Fibroblast of mammary gland (primary cell): ENCODE measurements at places on chromosomes 4 and X.
A peak's percentile ranks its signal among the peaks of the same experiment; 100 is the strongest.

GRCh38 chr4:176090115-176090514 lies 24.5 kb downstream of the WDR17 start:
- DNase-seq, result no peak

DNA sequence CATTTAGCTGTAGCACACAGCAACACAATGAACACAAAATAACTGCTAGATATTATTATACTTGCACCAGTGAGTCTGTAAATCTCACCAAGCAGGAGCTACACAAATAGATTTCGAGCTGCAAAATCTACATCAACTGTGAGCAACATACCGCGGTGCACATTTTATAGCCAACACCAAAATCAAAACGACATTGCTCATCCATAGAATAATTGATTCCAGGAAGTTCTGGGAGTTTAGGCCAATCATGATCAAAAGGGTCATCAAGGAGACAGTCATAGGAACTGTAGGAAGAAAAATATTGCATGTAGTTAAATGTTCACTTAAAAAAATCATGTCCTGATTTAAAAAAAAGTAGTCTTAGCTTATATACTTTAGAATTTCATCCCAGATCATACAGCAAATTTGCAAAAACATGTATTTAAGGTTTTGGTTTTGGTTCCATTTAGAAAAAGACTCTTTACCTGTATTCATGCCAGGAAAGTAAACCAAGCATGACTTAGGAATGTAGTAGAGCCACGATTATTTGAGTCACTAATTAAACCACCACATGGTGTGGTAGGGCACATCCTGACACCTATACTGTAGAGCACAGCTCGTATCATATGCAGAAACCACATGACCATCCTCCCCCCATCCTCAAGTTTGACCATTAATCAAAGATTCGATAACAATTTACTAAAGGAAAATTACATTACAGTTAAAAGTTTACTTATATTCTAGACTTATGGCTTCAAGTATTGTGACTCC lies 250.4 kb downstream of the ADAMTS3 start:
- DNase-seq, result peak; percentile 64

GRCh38 chr4:39369301-39369700 lies 3.1 kb upstream of the RFC1 start:
- no peak for DNase-seq

GRCh38 chr4:35836596-35836995 lies 407.7 kb downstream of the ARAP2 start:
- DNase-seq, result no peak

DNA sequence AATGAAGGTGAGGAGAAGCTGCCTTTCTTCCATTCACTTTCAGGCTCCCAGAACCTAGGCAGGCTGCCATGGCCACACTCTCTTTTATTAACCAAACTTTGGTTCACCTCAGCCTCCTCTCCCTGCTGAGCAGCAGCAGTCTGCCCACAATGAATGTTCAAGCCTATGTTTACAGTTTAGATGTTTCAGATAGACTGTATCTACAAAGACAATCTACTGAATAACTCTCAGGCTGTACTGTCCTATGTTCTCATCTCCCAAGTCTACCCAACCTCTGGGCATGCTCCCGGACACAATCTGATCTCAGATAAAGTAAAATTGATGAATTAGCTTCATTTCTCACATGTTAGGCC lies 59.2 kb upstream of the TMEM164 start:
- DNase-seq, result no peak

DNA sequence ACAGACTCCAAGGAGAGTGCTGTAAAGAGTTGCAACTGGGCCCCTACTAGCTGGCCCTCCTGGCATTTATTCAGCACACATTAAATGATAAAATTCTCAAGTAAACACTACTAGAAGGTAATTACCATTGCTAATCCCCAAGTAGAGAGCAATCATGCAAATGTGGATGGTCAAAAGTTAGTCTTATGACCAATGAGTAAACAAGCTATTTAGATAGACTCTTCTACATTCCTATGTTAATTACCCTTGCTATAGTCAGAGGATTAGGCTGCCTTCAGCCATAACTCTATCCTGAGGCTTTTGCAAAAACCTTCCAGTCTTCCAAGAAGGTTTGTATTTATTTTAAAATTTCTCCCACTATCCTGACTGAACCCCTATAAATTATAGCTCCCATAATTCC lies 28.3 kb upstream of the HPGD start:
- no peak for DNase-seq

DNA sequence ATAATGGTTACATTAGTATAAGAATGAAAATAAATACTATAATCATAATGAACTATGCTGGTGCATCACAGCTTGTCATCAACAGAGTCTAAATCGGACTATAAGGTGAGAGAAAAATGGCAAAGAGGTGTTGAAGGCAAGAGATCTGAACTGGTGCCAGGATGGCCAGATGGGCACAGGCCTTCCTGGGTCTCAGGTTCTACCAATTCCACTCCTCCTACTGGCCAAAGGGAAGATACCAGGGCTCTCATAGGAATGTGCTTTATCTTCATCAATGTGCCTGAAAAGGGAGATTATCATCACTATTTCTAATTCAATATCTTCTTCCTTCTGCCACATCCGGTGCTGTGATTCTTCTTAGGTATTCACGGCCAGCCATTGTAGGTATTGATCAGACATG lies 107.6 kb downstream of the GASK1B start:
- no peak for DNase-seq

- DNase-seq, result no peak
These were observed 333.2 kb upstream of the MAD2L1 start for GRCh38 chr4:120399826-120400225.

DNA sequence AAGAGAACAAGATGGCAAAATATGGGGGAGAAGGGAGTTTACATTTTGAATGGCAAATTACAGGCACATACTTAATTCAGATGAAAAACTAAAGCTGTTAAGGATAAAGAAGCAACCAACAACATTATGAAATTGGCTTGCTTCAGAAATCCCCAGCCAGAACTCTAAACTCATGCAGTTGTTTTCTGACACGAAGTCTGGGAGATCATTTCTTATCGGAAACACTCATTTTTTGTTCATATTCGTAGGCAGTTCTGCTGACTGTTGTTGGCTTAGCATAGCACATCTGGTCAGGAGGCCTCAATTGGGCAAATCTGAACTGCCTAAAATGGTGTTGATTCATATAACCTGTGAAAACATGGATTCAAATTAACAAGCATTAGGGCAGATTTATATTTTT lies 33.0 kb upstream of the ARHGAP6 start:
- no peak for DNase-seq

DNA sequence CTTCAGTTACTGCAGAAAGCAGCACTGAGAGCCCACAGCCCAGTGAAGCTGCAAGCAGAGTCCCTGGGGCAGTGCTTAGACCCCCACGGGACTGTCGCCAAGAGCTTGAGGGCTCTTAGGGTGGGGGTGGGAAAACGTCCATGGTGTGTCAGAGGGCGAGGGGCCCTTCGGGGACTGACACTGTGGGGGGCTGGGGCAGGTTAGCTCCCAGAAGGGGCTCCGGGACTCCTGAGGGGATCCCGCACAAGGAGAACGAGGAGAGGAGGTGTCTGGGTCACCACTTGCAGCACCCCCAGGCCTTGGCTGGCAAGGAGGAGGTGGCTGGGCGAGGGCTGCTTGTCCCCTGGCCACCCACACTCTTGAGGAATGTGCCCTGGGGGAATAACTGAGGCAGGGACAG lies 20.8 kb downstream of the NAT8L start:
- no peak for DNase-seq
